Activated T-cell treated with anti-CD3 and anti-CD28 coated beads for 48 hours (primary cell): ENCODE measurements at places on chromosomes 12 and 14.

DNA sequence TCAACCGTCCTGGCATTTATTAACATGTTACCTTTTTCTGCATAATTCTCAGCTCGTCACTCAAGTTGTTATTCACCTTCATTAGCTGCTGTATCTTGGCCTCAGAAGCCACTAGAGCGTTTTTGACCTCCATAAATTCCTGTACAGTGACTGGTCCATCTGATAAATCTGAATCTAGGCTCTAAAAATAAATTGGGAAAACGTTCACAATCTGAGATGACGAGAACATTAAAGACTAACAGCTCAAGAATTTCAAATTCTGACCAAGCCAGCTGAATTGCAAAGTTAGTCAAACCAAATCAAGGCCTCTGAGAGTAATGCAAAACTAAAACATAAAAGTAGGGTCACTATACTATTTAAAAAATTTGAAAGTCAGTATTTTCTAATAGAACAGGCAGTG, 45.0 kb downstream of the GIT2 start:
- no peak for DNase-seq

- DNase-seq = no peak
These were observed 45.1 kb downstream of the FAM222A start for GRCh38 chr12:109758426-109759420.

DNA sequence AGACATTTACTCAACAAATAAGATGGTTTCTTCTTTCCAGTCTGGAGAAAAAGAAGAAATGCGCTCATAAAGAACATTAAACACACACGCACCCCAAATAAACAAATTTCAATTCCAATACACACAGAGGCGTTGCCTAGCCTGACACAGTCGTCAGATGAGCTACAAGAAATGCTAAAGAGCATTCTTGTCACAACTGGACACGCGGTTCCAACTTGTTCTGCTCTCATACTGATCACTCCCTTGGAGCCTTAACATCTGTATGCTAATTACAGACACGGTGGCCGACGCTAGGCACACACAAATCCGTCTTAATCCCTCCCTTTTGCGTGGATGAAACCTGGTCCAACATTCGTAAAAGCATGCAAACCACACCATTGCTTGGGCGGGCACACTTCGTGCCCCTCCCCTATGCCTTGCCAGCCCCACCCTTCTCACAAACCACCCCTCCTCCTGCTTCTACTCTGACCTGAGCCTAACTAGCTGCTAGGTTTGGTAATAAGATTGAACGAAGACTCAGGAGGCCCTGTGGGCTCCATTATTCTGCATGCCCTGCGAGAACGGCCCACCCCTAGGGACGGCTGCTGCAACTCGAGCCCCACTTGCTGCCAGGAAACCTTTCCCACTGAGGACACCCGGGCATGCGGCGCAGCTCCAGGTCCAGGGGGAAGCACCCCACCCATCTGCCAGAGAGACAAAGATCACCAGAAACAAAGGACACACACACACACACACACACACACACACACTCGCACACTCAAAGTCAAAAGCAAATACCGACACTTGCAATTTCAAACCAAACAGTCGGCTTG, 1.2 kb downstream of the KCNK10 start:
- DNase-seq = no peak

DNA sequence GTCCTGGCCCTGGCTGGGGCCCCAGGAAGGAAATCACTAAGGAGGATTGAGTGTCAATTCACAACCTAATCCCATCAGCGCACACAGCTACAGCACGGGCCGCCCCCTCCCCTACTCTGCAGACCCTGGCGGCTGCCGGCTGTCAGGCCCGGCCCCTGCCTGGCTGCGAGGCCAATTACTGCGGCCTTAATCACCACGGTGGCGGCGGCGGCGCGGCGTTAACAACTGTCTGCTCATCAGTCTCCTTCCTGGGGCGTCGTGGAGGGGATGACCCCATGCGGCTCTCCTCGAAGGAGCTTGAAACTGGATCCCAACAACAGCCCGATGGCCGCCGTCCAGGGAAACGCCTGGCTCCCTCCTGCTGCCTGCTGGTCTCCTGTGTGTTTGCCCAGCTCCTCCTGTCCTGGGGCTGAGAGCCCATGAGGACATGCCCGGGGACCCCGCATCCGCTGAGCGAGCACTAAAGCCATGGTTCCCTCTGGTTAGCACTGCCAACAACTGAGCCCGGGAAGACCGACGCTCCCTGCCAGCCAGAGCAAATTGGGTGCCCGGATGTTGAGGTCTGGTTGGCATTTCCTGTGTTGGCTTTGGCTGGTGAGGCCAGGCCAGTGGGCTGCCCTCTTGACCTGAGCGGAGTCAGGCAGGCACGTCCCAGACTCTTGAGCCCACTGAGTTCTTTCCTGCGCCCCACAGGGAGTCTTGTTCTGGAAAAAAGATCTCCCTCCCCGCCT, 21.8 kb upstream of the EIF2B2 start:
- no peak for DNase-seq

- no peak for DNase-seq
These were observed 874 bp upstream of the RNU6-8 start for GRCh38 chr14:32203928-32204357.

DNA sequence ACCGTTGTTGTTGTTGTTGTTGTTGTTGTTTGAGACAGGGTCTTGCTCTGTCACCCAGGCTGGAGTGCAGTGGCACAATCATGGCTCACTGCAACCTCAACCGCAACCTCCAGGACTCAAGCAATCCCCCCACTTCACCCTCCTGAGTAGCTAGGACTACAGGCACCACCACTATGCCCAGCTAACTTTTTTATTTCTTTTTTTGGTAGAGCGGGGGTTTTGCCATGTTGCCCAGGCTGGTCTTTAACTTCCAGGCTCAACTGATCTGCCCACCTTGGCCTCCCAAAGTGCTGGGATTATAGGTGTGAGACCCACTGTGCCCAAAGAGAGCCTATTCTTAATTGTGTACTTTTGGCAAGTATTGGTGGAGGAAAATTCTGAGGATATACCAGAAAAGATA, 25.7 kb downstream of the MOK start:
- no peak for DNase-seq

- no peak for DNase-seq
These were observed 96.6 kb downstream of the SUDS3 start for GRCh38 chr12:118472940-118473339.

- no peak for DNase-seq
These were observed 6.0 kb upstream of the MANSC4 start for GRCh38 chr12:27785882-27786570.

DNA sequence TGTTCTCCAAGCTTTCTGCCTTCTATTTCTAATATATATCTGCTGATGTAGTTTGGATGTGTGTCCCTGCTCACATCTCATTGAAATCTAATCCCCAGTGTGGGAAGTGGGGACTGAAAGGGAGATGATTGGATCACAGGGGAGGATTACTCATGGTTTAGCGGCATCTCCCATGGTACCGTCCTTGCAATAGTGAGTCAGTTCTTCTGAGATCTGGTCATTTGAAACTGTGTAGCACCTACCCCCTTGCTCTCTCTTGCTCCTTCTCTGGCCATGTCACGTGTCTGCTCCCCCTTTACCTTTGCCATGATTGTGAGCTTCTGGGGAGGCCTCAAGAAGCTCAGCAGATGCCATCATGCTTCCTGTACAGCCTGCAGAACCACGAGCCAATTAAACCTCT, 26.2 kb upstream of the ALX1 start:
- no peak for DNase-seq

DNA sequence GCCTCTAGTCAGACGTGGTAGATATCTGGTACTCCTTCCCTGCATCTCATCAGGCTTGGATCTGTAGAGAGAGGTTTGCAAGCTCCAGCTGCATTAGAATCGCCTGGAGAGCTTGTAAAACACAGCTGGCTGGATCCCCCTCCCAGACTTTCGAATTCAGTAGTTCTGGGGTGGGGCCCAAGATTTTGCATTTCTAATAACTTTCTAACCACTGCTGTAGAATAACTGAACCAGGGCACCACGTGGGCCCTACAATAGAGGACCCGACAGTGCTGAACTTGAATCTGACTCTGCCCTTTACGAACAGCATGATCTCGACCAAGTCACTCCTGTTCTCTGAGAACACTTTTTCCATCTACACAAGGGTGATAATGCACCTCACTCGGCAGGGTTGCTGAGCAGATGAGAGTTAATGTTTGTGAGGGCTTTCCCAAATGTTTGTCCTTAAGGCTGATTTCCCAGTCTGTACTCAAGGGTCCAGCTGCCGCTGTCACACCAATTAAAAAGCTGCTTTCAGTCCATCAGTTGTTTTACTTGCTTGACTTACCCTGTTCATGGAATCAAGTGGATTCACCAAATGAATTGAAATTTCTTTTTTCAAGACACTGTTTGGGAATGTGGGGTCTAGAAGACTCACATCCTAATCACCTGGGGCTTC, 86.6 kb upstream of the SLC24A4 start:
- DNase-seq = no peak

- DNase-seq = no peak
These were observed 158.2 kb downstream of the CAND1 start for GRCh38 chr12:67427336-67427735.

DNA sequence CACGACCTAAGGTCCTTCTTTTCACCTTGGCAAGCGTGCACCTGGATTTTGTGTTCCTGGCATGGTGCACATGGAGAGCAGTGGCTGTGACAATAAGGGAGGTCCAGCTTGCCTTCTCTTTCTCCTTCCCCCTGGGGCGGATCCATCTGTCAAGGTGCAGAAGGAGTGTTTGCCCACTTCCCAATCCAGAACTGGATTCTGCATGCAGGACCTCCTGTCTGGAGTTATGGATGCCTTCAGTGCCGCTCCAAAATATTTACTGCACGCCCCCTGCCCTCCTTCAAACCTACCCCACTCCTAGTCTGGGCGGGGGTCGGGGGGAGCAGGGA, 192.7 kb downstream of the DPF3 start:
- DNase-seq = no peak

DNA sequence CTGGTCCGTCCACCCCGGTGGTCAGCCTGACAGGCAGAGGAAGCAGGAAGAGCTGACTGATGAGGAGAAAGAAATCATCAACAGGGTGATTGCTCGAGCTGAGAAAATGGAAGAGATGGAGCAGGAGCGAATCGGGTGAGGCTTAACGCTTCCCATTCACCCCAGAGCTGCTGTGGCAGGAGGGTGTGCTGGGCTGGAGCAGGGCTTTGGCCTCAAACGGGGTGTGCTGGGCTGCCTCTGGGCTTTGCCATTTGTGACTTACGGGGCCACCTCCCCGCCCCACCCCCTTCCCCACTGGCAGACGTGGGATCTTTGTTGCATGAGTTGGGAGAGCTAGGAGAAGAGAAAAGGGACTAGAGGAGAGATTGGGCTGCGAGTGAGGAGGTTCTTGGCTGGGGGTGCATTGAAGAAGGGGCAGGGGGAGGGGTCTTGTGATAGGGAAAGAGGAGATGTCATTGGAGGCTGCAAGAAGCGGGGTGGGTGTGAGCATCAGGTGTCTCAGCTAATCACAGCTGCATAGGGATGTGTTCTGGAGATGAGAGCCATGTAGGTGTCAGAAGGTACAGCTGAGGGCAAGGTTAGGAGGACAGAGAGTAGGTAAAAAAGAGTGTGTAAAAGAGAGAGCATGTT, 56.3 kb downstream of the RPH3A start:
- no peak for DNase-seq

GRCh38 chr14:34049790-34050189, 98.9 kb upstream of the EGLN3 start:
- DNase-seq = no peak

DNA sequence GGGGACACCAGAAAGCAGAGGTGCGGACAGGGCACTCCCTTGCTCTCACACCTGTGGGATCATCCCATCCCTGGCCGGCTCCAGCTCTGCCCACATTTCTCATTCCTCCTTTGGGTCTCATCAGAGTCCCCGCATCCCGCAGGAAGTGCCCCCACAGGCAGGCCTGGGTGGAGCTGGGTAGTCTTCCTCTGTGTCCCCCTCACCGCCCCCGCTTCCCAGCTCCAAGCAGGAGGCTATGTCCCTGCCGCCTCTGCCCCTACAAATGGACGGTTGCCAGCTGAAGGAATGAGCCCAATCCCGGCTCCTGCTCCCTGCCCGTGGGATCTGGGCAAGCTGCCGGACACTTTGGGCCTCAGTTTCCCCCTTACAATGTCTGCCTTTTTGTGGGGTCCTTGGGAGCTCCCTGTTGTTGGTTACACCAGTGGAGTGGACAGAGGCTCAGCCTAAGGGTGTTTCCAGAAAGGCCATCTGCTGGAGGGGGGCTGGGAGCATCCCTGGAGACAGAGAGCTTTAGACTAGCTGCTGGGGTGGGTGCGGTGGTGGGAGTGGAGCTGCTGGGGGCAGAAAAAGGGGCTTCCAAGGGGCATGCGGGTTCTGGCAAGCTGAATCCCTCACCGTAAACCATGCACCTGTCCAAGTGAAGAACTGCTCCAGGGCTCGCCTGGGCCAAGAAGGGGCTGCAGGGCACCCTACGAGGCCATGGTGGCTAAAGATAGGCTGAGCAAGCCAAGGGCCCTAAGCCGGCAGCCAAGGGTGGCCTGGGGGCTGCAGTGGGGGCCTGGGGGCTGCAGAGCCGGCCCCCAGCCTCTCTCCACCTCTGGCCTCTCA, 7.9 kb upstream of the GPR132 start:
- DNase-seq = no peak

DNA sequence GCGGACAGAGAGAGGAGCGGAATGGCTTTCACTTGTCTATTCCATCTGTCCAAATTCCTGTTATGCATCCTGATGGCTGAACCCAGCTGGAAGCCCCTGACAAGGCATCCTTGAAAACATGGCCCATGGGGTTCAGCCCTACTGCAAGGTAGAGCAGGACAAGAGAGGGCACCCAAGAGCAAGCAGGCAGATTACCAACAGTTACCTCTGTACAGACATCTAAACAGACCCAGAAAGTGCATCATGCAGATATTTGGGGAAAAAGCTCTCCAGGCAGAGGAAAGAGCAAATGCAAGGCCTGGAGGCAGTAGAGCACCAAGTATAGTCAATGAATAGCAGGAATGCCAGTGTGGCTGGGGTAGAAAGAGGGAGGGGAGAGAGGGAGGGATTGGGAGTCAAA, 407.5 kb downstream of the PCNX1 start:
- no peak for DNase-seq

- DNase-seq = no peak
These were observed 4.9 kb upstream of the ANKLE2 start for GRCh38 chr12:132766380-132767085.

GRCh38 chr12:115960868-115961802, 316.4 kb downstream of the MED13L start:
- DNase-seq = no peak

- no peak for DNase-seq
These were observed 123.8 kb upstream of the LRFN5 start for GRCh38 chr14:41482861-41483260.

DNA sequence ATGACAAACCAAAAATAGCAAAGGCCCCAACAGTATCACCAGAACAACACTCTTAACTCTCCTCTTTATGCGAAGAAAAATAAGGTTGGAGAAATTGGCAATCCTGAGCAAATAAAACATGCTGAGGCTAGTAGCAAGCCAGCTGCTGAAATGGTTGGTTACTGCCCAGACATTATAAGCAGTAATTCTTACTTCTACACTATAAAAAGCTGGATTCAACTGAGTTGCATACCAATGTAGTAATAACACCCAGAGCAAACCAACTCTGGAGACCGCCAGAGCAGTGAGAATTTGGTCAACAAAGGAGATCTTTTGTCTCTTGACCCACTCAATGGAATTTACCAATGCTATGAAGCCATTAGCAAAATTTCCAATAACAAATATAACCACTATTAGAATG, 628 bp downstream of the TAS2R30 start:
- DNase-seq = no peak

GRCh38 chr12:80299219-80299618, 144.8 kb upstream of the PTPRQ start:
- DNase-seq = no peak

GRCh38 chr12:1876086-1876485, 42.4 kb downstream of the CACNA2D4 start:
- no peak for DNase-seq

- peak; percentile 1 for DNase-seq
These were observed 108.5 kb upstream of the ESRRB start for GRCh38 chr14:76267322-76268046.

- DNase-seq = peak; percentile 3
These were observed 164.6 kb downstream of the TMEM117 start for GRCh38 chr12:44000309-44000952.
